ENCODE measurements at places on chromosomes 5 and 9.
A peak's percentile ranks its signal among the peaks of the same experiment; 100 is the strongest.

GRCh38 chr9:35616681-35617459 lies 1.3 kb downstream of the CD72 start:
- DNase-seq = no peak

GRCh38 chr9:21833090-21833801 lies 30.8 kb downstream of the MTAP start:
- no peak for DNase-seq

- DNase-seq = peak; percentile 14
Measured at GRCh38 chr9:105842023-105842644, 147.8 kb downstream of the TMEM38B start.

GRCh38 chr5:166781737-166782136 lies 1509.7 kb upstream of the WWC1 start:
- peak; percentile 24 for DNase-seq

DNA sequence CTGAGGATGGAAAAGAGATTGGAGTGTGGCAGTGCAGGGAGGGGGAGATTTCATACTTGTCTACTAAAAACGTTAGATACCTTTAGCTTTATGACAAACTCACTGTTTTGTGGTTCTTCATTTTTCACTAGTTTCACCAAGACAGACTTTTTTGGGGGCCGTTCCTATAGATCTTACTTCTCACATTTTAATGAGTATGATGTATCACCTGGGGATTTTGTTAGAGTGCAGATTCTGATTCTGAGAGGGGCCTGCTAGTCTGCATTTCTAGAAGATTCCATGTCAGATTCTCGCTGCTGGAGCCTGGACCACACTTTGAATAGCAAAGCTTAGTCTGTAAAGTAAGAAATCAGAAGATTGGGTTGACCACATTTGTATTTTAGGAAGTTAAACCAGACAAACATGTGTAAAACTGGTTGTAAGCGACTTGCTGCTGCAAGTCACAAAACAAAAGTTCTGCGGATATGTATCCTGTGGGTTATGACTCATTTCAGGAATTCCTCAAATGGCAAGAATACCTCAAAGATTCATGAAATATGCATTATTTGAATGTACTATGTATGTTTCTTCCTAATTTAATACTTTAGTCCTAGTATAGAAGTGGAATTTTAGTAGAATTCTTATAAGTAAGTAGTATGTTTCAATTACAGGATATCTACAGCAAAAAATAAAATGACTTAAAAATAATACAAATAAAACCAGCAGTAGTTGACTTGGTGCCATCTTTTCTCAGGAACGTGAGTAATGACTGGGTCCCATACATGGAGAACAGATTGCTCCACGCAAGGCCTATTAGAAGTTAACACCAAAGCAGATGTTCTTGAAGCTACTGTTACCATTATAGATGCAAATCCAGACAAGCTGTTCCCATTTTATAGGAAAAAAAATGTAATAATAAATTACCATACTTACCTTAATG lies 27.8 kb downstream of the NFIL3 start:
- DNase-seq = no peak

GRCh38 chr9:130860458-130861316 lies 25.6 kb downstream of the ABL1 start:
- DNase-seq = no peak

GRCh38 chr5:75167345-75167744 lies 69.3 kb downstream of the ANKRD31 start:
- no peak for DNase-seq

DNA sequence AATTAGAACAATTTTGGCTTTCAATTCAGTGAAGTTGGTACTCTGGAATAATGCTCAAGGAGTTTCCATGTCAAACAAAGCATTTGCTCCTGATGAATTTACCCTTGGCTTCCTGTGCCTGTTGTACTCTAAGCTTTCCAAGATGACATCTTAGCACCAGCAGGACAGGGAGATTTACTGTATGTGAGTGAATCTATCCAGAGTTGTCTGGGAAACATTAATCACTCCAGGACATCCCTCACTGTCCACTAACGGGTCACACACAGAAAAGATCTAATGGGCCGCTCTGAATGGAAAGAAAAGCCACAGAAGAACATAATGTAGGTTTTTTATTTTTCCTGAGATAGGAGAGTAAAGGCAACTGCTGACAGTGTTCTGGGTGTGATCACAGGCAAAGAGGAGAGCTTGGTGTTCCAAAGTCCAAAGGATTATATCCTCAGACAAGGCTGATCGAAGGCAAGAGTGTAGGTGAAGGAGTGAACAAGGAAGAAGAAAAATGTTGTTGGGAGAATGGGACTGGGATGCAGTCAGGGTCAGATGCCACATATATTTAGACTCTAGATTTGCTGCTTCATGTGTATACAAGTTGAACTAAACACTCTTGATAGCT lies 167.7 kb upstream of the RPS23 start:
- DNase-seq = no peak

- no peak for DNase-seq
Measured at GRCh38 chr5:23029290-23029689, 176.1 kb upstream of the CDH12 start.

DNA sequence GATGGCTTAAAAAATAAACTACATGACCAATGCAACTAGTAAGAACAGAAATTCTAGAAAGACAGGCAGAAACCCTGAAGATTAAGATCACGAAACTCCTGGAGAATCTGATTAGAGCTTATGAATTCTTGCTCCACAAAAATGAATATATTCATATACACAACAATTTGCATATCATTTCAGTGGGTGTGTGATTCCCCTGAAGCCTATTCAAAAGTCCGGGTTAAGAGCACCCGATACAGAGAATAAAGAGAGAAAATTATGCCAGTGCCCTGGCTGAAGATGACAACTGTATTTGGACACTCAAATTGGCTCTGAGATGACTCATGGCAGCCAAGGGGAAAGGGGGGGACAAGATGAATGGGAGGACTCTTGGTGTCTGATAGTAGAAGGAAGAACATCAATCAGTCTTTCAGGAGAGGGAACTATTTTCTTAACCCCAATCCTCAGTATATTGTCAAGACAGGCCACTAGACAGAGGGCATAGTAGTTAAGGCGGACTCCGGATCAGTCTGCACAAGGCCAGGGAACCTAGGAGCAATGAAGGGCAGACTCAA lies 6.0 kb downstream of the TMOD1 start:
- no peak for DNase-seq

GRCh38 chr5:129631961-129632360 lies 115.9 kb upstream of the MINAR2 start:
- DNase-seq = no peak

GRCh38 chr5:78515670-78516069 lies 132.9 kb downstream of the LHFPL2 start:
- no peak for DNase-seq

GRCh38 chr9:74742792-74743730 lies 144.7 kb downstream of the TRPM6 start:
- DNase-seq = peak; percentile 38

DNA sequence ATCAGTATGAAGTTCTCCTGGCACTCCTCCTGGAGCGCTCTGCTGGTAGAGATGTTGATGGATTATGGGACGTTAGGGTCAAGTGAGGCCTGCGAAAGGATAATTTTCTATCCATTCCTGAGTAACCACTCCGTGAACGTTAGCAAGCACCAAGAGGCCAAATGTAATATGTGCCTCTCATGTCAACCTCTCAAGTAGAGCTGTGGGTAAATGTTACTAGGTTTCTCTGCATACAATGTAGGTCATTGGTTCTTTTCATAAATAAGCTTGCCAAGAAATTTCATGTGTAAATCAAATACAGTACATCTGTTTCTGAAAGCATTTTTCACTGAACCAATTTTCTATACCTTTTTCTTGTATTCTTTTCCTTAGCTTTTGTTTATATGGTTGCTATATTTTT lies 126.3 kb downstream of the KDM4C start:
- no peak for DNase-seq
